Stimulated activated CD4-positive, alpha-beta T cell treated with anti-CD3 and anti-CD28 coated beads, Interleukin-15, amount 100 ng/mL, for 1 hour (primary cell): ENCODE measurements at places on chromosomes 7 and 10.
A peak's percentile ranks its signal among the peaks of the same experiment; 100 is the strongest.

DNA sequence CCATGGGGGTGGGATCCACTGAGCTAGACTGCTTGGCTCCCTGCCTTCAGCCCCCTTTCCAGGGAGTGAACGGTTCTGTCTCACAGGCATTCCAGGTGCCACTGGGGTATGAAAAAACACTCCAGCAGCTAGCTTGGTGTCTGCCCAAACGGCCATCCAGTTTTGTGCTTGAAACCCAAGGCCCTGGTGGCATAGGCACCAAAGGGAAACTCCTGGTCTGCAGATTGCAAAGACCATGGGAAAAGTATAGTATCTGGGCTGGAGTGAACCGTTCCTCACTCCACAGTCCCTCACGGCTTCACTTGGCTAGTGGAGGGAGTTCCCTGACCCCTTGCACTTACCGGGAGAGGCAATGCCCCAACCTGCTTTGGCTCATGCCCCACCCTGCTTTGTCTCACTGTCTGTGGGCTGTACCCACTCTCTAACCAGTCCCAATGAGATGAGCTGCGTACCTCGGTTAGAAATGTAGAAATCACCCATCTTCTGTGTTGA lies 62.7 kb downstream of the PPP1R9A start:
- no peak for DNase-seq

- no peak for DNase-seq
Observed at GRCh38 chr7:141462958-141463357, 88.3 kb upstream of the AGK start.

DNA sequence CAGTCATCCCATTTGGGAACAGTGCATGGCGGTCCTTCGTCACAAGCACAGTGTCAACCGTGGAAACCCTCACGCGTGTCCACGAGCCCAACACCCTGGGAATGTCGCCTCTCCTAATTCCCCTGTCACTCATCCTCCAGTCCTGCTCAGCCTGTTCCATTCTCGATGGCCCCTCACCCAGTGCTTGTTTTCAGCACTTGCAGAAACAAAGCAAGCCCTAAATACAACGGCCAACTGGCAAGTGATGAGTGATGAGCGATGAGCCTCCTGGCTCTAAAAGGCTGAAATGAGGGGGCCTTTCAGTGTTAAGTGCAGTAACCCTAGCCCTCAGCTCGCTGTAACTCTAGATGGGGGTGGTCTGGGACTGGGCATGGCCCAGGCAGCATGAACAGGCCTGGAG lies 22.6 kb downstream of the NKX2-3 start:
- DNase-seq, result no peak

DNA sequence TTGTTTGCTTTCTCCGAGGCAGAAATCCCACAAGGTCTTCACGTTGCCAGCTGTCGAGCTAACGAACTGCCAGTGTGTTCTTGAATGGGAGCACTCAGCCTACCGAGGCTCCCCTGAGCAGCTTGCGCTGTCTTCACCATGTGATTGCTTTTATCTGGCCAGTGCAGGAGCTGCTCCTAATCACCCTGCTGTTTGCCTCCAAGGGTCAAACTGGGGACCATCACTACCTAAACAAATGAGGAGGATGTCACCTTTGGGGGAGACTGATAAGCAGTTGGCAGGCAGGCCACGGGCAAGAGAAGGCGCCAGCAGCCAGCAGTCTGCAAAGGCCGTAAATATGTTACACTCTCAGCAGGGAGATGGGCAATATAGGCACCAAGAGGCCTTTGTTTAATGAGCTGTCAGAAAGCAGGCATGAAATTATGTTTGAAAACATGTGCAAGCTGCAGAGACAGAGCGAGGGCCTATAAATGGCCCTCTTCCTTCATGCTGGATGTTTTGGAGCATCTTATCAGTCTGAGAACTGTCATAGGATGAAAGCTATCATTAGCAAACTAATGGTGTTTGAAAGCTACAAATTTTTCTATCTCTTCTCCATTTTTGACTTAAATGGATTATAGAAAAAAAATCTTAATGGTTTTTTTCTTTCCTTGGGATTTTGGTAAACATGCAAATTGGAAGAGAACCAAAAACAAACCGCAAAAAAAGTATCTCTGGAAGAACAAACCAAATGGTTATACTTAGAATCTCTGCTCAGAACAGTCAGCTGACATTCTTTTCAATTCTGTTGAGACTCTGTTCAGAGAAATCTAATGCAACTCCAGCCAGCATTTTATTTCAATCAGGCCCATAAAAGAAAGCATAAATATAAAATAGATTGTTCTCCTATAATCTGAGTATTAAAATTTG lies 267.3 kb upstream of the NPVF start:
- no peak for DNase-seq

GRCh38 chr7:13850185-13850752 lies 139.2 kb downstream of the ETV1 start:
- peak; percentile 32 for DNase-seq

GRCh38 chr10:408236-408635 lies 273.0 kb downstream of the ZMYND11 start:
- no peak for DNase-seq

DNA sequence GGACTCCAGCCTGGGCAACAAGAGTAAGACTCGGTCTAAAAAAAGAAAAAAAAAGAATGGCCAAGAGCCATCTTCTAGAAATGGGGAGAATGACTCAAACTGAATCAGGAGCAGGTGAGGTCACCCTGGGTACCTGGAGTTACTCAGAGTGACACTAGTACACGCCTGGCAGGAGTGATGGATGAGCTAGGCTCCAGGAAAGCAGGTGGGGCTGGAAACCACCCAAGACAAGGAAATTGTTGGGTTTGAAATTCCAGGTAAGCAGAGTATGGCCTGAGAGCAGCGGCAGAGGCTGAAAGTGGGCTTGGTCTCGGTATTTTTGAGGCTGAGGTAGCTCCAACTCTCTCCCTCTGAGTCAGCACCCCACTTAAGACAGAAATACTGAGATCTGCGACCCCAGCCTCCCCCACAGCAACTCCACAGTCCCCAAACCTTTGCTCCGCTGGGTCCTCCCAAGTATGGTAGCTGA lies 18.5 kb downstream of the DDIT4 start:
- no peak for DNase-seq

GRCh38 chr7:123635551-123636359 lies 19.9 kb upstream of the LMOD2 start:
- DNase-seq, result no peak

GRCh38 chr10:92081641-92082040 lies 158.1 kb downstream of the BTAF1 start:
- no peak for DNase-seq

GRCh38 chr10:75967491-75967890 lies 536.1 kb downstream of the LRMDA start:
- no peak for DNase-seq

- DNase-seq, result no peak
Observed at GRCh38 chr7:71558806-71559613, 427.1 kb downstream of the GALNT17 start.

- no peak for DNase-seq
Observed at GRCh38 chr7:50397320-50397970, 52.7 kb downstream of the FIGNL1 start.

GRCh38 chr7:155971180-155971770 lies 159.0 kb upstream of the SHH start:
- no peak for DNase-seq

- DNase-seq, result no peak
Observed at GRCh38 chr7:2248984-2249694, 7.1 kb downstream of the NUDT1 start.

GRCh38 chr7:150631866-150632864 lies at the start of gene GIMAP6:
Gene GIMAP6, minus strand, starts transcription at chr7:150632385. Its CDS starts 2,243 bp downstream, at chr7:150630142.
- DNase-seq, result no peak

DNA sequence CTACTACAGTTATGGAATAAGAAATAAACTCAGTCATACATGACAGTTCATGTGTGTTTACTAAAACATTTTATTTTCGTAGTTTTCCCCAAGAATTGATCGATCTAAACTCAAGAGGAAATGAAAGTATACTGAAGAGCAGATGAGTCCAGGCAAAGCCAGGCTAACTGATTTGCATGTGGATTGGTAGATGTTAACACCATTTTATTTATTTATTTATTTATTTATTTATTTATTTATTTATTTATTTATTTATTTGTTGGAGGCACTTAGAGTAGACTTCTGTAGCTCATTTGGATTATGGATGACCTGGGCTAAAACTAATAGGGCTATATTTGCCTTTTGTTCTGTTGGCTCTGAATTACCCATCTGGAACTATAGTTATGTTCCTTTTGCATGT lies 68.5 kb upstream of the DKK1 start:
- no peak for DNase-seq

DNA sequence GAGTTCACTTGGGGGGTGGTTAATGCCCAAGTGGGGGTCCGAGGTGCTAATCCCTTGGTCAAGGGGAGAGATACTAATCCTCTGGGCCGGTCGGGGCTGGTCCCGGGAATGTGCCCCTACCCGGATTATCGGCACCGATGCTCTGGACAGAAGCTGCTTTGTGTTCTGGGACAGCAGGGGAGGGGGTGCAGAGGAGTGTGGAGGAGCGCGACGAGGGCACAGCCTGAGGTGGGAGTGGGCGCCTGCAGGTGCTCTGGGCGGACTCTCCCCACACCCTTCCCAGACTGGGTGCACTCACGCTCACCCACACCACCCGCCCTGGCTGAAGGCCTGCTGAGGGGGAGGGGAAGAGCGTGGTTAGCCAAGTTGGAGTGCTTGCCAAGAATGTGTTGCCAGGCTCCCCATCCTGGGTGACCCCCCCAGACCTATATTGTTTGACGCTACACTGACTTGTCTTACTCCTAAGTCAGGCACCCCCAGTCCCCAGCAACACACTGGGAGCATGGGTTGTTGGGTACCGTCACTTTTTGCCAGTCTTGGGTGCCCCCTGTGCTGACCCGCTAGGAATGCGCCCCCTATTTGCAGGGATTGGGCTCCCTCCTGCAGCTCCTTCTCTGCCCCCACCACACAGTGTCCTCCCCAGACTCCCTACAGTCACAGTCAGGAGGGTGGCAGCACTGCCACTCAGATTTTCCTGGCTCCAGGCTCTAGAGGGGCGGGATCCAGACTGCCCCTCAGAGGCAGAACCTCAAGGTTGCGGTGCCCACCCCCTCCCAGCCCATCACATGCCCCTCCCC lies 1.2 kb downstream of the SLC4A2 start:
- DNase-seq, result no peak

GRCh38 chr7:130367088-130367755 lies 13.1 kb upstream of the CPA1 start:
- DNase-seq, result no peak

- DNase-seq, result no peak
Observed at GRCh38 chr7:111089822-111090426, 1.0 kb upstream of the LRRN3 start.

DNA sequence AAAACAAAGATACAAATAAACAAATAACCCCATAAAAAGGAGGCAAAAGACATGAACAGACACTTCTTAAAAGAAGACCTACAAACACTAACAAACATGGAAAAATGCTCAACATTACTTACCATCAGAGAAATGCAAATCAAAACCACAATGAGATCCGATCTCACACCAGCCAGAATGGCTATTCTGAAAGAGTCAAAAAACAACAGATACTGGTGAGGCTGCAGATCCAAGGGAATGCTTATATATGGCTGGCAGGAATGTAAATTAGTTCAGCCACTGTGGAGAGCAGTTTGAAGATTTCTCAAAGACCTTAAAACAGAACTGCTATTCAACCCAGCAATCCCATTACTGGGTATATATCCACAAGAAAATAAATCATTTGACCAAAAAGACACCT lies 80.4 kb upstream of the NRP1 start:
- no peak for DNase-seq

- no peak for DNase-seq
Observed at GRCh38 chr7:48537561-48537960, 366.3 kb downstream of the ABCA13 start.

DNA sequence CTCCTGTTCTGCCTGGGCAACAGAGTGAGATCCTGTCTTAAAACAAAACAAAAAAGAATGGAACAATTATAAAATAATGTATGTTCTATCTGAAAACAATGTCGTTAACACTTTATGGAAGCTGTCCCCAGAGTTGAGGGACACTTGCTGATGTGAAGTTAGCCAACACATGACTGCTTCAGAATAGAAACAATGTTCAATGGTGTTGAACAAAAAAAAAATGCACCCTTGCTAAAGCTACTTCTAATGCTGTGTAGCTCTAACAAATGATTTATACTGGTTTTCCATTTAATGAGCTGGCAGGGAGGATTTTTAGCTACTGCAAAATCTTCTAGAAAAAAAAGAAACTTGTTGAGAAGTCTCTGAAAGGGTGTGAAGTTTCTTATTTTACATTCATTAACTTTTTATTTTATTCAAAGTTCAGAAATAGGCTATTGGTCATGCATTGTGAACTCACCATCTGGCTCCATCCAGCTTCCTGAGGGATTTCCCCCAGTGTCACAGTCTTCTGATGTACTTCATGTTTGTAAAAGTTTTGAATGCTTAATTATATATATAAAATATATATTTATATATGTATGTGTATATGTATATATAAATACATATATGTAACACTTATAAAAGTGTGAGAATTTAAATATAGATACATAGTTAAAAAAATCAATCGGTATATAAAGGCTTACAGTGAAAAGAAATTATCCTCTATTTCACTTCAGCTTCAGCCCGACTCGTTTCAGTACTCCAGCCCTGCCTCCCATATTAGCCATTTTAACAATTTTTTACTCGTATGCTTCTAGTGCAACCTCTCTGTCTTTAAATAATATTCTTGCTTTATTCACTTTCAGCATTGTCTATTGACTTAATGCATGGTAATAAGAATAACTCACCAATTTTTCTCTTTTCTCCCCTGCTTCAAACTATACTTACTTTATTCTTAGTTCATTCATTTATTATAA lies 35.0 kb downstream of the HDAC9 start:
- no peak for DNase-seq

GRCh38 chr7:121994625-121995410 lies 121.9 kb downstream of the PTPRZ1 start:
- DNase-seq, result peak; percentile 8

- no peak for DNase-seq
Observed at GRCh38 chr7:101549734-101550133, 79.4 kb downstream of the MYL10 start.

DNA sequence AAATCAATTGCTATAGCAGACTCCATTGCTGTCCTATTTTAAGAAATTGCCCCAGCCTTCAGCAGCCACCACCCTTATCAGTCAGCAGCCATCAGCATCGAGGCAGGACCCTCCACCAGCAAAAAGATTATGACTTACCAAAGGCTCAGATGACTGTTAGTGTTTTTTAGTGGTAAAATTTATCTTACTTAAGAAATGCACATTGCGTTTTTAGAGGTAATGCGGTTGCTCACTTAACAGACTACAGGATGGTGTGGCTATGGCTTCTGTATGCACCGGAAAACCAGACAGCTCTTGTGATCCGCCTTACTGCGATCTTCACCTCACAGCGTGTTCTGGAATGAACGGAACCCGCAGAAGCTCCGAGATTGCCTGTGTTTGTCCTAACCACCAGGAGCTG lies 58.1 kb downstream of the WDR37 start:
- DNase-seq, result no peak

DNA sequence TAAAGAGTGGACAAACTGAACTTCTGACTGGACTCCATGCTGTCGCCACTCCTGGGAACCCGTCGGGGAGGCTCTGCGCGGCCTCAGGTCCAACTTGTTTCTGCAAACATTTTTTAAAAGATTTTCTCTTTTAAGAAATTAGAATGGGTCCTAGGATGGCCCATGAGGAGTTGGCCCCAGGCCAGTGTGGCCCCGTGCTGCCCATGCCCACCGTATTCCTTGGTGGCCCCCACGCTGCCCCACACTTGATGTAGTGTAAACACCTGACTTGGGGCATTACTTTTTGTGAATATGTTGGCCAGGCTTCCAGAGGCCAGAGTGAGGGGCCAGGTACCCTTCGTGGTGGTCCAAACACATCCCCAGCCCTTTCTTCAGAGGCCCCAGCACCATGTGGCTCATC lies 19.3 kb downstream of the ZNF316 start:
- no peak for DNase-seq

- DNase-seq, result no peak
Observed at GRCh38 chr10:123858077-123858681, 33.4 kb downstream of the CPXM2 start.
